ENCODE measurements at places on chromosomes 11 and 22.

GRCh38 chr22:17486313-17486712 lies 77.0 kb upstream of the SLC25A18 start:
- no peak for DNase-seq

DNA sequence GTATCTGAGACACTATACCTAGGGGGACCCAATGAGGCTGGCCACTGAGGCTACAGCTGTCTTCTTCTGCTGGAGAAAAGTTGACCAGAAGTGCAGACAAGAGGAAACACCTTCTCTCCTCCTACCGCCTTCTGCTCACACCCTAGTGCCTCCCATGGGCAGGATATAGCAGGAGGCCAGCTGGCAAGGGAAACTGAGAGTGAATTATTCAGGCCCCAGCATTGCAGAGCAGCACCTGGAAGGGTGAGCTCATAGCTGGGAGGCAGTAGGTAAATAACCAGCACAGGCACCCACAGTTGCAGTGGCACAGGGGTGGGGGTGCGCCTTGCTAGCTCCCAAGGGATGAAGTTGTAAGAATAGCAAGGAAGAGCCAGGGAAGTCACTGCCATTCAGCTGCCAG lies 267.4 kb upstream of the NCAM1 start:
- DNase-seq, result no peak

GRCh38 chr11:107043242-107044006 lies 25.1 kb upstream of the GUCY1A2 start:
- DNase-seq, result no peak

- DNase-seq, result no peak
Observed at GRCh38 chr22:47409539-47410275, 647.3 kb downstream of the TBC1D22A start.

GRCh38 chr11:74371269-74372052 lies 26.8 kb downstream of the PGM2L1 start:
- peak; percentile 87 for DNase-seq

DNA sequence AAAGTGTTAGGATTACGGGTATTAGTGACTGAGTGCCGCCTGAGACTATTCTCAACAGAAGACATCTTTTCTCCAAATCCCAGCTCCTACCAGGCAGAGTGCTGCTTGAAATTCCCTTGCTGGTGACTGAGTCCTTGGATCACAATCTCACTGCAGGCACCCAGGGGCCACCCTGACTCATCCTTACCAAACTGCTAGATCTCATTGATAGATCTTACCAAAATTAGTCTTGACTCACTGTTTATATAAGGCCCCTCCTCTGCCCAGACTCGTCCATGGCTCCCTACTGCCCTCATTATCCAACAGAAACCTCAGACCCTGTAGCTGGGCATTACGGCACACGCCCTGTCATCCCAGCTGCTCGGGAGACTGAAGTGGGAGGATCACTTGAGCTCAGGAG lies 14.7 kb downstream of the TBC1D10A start:
- no peak for DNase-seq

GRCh38 chr11:134063124-134063495 lies 5.8 kb upstream of the JAM3 start:
- DNase-seq, result no peak

- DNase-seq, result no peak
Observed at GRCh38 chr22:19987394-19988306, 29.0 kb downstream of the ARVCF start.

GRCh38 chr11:14783788-14784187 lies 108.2 kb downstream of the CYP2R1 start:
- DNase-seq, result no peak

DNA sequence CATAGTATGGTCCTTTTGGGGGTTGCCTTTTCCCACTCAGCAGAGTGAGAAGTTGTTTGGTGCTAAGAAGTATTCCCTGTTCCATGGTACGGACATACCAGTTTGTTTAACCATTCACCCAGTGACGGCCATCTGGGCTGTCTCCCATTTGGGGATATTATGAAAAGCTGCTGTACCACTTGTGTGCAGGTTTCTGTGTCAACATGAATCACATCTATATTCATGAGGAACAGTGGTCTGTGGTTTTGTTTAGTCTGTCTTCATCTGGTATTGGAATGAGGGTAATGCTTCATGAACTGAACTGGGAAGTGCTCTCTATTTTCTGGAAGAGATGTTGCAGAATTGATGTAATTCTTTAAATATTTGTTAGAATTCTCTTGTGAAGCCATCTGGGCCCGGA lies 89.5 kb downstream of the TRMU start:
- no peak for DNase-seq

- DNase-seq, result no peak
Observed at GRCh38 chr22:45786726-45787125, 115.1 kb downstream of the ATXN10 start.

DNA sequence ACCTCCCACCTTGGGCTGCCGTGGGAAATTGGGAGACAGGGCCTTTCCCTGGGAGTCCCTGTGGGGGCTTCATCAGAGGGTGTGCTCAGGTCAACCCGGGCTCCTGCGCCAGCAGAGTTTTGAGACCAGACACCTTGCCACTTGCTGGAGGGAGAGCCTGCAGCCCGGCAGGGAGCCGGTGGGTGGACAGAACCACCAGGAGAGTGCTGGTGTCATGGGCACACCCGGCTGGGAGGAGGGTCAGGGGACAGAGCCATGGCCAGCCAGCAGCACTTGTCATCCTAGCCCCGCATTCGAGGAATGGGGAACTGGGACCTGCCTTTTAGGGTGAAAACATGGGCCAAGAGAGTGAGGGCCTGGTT lies 209.3 kb downstream of the TBC1D22A start:
- no peak for DNase-seq

GRCh38 chr22:35275580-35275979 lies 18.3 kb downstream of the HMGXB4 start:
- DNase-seq, result no peak

- no peak for DNase-seq
Observed at GRCh38 chr11:66676931-66677598, 622 bp downstream of the RBM4B start.

DNA sequence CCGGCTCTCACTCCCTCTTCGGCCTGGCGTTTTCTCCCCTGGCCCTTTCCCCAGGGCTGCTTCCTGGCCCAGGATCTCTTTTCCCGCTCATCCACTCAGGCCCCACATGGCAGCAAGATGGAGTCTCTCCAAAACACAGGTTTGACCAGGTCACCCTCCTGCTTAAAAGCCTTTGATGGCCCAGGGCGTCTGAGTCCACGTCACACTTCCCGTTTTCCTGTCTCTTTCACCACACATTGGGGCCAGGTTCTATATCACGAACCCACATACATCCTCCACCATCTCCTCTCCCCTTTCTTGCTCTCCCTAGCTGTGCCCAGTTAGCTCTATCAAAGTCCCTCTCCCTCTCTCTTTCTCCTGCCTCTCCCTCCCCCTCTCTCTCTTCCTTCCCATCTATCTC lies 7.8 kb upstream of the LRRC32 start:
- no peak for DNase-seq
